ENCODE measurements at places on chromosomes 6 and 20.
A peak's percentile ranks its signal among the peaks of the same experiment; 100 is the strongest.

DNA sequence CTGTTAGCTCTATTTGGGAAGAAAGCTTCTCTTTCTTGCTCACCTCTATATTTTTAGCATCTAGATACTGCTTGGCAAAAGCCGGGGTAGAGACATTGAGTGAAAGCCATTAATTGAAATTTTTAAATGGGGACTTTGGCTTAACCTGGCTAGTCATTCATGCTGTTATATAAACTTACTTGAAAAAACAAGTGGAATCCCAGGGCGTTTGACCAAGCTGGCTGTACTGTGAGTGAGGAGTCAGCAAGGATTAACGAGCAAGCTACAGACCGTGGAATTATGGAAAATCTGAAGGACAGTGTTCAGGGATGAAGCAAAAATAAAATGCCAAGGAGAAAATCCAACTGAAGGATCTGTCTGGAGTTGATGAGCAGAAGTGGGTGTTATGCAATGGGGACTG is 232.0 kb downstream of the GRM1 start:
- DNase-seq = no peak

- no peak for DNase-seq
Measured at GRCh38 chr6:134031696-134032255, 20.6 kb downstream of the SLC2A12 start.

DNA sequence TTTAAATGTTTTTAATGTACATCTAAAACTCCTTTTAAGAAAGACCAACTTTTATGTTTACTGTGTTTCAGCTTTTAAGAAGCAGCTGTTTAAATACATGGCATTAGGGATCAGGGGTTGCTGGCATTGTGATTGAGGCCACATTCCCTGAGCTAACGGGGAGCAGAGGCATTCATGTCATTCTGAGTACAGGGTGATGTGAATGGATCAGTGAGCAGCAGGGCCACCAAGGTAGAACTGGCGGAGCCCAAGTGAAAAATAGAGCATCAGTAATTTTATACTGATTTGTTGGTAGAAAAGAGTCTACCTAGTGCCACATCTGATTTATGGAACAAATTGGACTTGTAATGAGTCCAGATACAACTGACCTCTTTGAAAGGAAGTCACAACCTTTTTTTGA is 467.3 kb downstream of the ADGRB3 start:
- DNase-seq = no peak

GRCh38 chr6:10219510-10219909 is 195.4 kb downstream of the TFAP2A start:
- DNase-seq = no peak

GRCh38 chr20:24148372-24148771 is 159.8 kb upstream of the GGTLC1 start:
- DNase-seq = no peak

DNA sequence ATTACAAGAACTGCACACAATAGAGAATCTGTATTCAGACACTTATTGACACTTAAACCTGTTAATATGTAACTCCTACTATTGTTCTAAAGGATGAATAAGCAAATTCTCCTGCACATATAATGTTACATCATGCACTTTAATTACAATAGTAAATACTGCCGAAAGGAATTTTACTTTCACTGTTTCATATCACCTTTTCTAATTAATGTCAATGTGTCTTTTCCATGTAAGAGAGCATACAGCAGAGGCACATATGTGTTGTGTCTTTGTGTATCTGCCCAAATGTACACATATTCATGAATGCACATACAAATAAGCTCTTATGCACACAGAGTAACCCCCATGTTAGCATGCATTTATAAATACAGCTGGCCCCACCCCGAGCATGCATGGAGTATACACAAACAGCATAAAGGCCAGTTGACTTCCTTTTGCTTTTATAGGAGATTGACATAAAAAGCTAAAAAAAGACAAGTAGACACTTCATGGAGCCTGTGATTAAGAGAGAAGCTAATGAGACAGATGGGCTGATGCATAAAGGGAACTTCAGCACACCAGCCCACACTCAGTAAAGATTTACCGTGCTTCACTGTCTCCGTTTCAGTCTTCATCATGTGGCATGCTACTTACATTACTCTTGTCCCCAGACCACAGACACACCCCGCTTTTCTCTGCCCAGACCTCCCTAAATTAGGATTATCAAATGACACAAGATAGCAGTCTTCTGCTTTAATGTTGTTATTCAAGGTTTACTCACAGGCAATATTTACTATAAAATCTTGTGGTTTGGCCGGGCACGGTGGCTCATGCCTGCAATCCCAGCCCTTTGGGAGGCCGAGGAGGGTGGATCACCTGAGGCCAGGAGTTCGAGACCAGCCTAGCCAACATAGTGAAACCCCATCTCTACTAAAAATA is 184.6 kb downstream of the ATXN1 start:
- DNase-seq = peak; percentile 9

- DNase-seq = no peak
Measured at GRCh38 chr6:93322651-93323050, 96.7 kb downstream of the EPHA7 start.
